ENCODE measurements at places on chromosomes 13 and 19.

DNA sequence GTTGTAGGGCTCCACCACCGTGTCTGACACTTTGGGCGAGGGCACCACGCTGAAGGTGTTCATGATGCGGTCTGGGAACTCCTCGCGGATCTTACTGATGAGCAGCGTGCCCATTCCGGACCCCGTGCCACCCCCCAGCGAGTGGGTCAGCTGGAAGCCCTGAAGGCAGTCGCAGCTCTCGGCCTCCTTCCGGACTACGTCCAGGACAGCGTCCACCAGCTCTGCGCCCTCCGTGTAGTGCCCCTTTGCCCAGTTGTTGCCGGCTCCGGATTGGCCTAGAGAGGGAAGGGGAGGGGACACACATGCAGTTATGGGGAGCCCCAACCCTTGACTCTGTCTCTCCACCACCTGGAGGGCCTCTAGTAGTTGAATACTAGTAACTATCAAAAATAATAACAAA lies 6.2 kb downstream of the TUBB4A start:
- no peak for DNase-seq

GRCh38 chr19:12790628-12791344 lies 500 bp upstream of the JUNB start:
- no peak for DNase-seq

DNA sequence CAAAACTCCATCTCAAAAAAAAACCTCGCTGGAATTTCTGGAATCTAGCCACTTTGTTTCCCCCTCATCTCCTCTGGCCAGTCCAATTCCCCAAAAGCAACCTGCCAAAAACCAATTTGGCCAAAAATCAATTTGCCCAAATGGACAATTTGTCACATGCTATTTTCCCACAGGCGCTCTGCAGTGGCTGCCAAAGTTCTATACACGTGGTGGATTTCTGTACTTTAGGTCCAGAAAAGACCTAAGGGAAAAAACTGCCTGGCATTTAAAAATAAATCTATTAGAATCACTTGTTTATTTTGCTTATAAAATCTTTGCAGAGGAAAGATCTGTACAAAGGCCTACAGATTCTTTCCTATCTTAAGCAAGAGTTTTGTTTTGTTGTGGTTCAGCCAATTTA lies 79.4 kb downstream of the MAP4K1 start:
- no peak for DNase-seq

DNA sequence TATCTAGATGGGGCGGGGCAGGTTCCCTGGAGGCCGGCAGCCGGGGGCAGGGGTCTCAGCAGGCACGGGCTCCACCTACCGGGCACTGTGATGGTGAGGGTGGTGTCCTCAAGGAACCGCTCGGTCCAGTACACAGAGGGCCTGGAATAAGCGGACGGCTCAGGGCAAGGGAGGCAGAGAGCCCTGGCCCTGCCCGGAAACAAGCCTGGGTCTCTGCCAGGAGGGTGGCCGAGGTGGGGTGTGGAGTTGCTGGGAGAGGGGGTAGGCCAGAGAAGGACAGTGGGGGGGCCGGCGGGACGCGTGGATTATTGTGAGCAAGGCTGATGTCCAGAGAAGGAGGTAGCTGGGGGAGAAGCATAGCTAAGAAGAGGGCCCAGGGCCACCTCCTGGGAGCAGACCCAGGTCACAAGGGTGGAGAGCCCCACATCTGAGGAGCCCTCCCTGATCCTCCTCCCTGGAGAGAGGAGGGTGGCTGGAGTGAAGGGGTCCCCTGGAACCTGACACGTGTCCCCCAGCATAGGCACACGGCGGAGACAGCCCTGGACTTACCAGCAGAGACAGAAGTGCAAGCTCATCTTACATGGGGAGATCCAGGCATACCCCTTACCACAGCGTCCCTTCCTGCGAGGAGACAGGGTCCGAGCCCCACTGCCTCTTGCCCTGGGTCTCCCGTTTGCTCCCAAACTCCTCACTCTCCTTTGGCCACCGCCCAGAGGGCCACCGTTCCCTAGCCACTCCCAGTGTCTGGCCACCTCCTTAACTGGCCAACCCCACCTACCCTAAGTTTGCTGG lies 29.0 kb upstream of the MIER2 start:
- no peak for DNase-seq

- no peak for DNase-seq
Measured at GRCh38 chr13:47955836-47956235, 45.2 kb downstream of the SUCLA2 start.

DNA sequence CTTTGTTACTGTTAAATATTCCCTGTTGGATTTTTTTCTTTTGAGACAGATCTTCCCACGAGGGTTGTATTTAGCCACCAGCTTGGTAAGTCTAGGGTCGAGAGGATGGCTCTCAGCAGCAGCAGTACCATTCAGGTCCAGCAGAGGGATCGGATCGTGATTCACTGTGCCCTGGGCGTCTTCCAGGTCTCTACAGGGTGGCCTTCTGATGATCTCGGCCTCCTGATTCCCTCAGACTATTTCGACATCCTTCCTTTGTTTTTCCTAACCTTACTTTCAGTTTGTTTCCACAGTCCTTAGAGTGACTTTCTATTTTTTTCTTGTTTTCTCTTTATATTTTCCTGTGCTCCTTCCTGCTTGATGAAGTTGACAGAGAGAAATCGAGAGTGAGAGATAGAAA lies 1436.9 kb downstream of the UQCRFS1 start:
- DNase-seq: peak; percentile 17

DNA sequence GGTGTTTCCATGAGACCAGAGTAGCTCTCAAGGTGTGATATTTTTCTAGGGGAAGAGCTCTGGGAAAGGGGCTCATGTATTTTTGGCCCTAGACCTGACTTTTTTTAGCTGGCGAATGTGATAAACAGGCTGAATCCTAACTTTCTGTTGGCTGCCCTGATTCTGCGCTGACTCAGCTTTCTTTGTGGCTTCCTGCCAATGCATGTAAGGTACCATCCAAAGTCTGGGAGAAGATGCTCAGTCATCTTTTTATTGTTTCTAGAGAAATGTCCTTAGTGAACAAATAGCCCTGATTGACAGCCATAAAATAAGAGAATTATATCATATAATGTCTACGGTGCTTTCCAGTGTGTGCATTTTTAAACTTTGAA lies 113.6 kb upstream of the MBNL2 start:
- DNase-seq: peak; percentile 70
